ENCODE measurements at places on chromosomes 4 and X.
A peak's percentile ranks its signal among the peaks of the same experiment; 100 is the strongest.

DNA sequence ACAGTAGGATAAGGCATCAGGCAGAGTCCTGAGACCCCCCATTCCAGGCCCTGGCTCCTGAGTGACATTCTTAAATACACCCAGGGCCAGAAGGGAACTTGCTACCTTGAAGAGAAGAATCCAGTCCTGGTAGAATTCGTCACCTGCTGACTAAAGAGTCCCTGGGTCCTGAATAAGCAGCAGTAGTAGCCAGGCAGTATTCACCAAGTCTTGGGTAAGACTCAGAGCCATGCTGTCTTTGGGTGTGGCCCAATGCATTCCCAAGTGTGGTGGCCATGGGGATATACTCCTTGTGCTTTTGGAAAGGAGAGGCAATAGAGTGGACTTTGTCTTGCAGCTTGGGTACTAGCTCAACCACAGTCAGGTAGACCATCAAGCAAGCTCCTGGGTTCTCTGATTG is 359.1 kb downstream of the DMD start:
- no peak for DNase-seq

DNA sequence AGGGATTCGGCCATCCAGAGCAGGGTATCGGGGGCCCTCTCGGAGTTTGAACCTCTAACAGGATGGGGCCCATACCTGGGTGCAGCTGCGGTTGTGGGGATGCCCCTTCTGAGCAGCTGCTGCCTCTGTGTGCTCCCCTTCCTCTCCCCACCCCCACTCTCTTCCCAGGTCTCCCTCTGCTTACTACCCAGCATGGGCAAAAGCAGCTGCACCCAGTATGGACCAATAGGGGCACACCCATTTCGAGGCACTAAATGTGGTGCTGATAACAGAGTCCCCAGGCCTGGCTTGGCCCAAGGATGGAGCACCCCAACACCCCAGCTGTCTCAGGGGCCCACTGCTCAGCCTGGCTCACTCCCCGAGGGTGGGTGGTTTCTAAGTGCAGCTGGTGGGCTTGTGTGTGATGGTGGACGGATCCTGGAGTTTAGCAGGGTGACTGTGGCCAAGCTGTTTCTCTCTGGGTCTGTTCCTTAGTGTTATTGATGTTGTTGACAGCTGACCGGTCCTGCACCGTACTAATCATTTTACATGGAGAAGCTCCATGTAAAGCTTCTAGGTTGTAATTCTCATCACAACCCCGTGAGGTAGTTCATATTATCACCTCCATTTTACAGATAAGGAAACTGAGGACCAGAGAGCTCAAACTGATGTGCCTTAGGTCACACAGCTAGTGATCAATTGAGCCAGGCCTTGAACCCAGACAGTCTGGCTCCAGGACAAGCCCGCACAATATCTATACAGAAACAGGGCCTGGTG is 13.1 kb upstream of the KIAA0232 start:
- peak; percentile 33 for DNase-seq

DNA sequence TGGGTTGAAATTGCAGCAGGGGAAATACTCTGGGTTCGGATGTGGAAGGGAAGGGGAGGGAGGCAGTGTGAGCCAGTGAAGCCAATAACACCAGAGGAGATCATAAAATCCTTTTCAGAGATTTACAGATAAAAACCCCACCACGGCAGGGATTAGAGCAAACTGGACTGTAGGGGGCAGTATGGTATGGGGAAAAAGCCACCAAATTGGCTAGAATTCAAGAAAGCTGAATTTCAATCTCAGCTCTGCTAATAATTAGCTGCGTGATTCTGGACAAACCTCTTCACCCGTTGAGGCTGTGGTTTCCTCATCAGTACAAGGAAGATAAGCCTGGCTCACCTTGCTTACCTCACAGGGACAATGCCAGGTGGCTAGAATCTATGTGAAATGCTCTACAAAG is 108.1 kb downstream of the ATG4A start:
- DNase-seq, result no peak

DNA sequence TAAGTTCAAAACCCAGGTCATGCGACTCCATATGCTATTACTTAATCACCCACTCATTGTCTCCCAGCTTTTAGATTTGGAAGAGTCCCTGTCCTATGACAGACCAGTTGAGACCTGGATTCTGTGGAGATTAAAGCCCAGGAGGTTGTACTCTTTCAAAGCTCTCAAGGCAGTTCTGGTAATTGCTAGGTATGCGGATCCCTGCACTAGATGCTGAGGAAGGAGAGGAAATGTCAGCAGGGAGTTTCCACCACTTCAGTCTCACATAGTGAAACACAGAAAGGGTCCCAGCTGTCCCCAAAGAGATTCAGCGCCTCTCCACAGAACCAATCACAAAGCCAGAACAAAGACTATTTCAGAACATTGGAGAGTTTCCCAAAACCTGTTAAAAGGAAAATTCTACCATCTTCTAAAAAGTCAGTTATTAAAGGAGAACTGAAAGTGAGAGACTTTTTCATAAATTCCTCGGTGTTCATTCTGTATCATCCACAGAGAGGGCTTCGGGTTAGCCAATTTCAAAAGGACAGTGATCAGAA is 53.4 kb downstream of the IRF2 start:
- no peak for DNase-seq

DNA sequence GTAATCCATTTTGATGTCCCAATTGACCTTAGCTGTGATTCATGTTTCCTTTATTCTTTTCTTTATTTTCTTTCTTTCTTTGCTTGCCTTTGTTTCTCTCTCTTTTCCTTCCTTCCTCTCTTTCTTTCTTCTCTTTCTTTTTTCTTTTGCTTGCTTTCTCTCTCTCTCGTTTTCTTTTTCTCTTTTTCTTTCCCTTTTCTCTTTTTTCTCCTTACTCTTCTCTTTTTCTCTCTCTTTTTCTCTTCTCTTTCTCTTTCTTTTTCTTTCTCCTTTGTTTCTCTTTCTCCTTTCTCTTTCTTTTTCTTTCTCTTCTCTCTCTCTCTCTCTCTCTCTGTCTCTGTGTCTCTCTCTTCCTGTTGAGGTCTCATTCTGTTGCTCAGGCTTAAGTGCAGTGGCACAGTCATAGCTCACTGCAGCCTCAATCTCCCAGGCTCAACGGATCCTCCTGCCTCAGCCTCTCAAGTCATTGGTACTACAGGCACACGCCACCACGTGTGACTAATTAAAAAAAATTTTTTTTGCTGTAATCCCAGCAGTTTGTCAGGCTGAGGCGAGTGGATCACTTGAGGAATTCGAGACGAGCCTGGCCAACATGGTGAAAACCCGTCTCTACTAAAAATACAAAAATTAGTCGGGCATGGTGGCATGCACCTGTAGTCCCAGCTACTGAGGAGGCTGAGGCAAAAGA is 8.0 kb upstream of the DHRSX start:
- no peak for DNase-seq

GRCh38 chr4:85740431-85740861 is 265.5 kb downstream of the ARHGAP24 start:
- no peak for DNase-seq

GRCh38 chr4:35538807-35539206 is 705.5 kb downstream of the ARAP2 start:
- no peak for DNase-seq

GRCh38 chr4:3026540-3026939 is 47.8 kb downstream of the HTT-AS start:
- no peak for DNase-seq

DNA sequence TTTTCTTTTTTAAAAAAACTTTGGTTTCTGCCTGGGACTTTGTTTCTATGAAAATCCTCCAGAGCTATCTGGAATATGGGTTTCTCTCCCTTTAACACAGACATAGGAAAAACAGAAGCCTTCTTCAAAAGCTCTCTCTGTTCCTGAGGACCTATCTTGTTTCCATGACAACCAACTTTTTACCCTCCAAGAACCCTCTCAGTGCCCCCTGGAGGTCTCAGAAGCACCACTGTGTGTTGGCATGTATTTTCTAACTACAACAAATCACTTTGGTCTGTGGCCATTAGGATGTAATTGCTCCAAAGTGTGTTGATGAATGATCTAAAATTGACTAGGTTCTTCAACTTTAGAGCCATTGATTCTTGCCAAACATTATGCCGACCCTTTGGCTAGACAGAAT is 1331.6 kb downstream of the ADGRL3 start:
- no peak for DNase-seq

Measured in CD4-positive, alpha-beta T cell treated with Interleukin-6 for 4 hours (primary cell).